Esophagus mucosa (tissue), 1 donor: ENCODE measurements at places on chromosomes 2 and 18.

DNA sequence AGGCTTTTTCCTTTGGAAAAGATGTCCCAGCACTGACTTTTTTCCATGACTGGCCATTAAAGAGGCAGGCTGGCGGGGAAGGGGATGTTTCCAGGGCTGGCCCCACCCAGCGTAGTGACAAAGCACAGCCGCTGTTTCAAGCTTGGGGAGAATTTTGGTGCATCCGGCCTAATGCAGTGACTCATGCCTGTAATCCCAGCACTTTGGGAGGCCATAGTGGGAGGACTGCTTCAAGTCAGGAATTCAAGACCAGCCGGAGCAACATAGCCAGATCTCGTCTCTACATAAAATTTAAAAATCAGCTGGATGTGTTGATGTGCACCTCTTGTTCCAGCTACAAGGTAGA is 78.0 kb upstream of the SH3BP4 start:
- ATAC-seq, result no peak

- ATAC-seq, result no peak
Measured at GRCh38 chr2:109377976-109378375, 235.8 kb downstream of the SEPTIN10 start.

GRCh38 chr2:231128541-231128940 is 3.7 kb upstream of the HTR2B start:
- no peak for ATAC-seq

DNA sequence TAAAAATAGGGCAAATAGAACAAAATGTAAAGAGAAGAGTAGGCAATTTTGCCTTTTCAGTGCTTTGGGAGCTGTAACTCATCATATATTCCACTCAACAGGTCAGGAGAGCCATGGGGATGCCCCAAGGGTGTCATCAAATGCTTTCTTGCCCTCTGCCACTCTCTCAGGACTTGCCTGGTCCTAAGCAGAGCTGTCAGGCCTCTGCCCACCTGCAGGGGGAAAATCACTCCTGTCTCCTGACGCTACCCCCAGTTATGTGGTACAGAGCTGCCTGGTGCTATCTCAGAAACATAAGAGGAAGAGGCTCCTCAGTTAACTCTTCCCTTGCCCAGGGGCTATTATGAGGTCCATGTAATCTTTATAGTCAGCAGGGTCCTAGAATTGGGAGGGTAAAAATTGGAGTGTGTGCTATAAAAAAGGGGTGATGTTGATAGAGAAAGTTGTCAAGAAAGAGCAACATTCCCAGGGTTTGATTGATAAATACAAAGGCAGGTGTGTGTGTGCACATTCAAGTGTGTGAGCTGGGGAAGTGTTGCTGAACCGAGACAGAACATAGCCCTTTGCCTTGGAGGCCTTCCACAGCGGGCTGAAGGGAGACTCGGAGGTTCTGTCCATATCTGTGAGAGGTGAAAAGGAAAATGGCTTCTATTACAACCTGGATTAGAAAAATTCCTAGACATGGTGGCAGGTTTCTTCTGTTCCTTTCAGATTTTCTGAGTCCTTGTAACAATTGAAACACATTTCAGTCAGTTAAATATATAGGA is 25.4 kb downstream of the PTPRM start:
- no peak for ATAC-seq

DNA sequence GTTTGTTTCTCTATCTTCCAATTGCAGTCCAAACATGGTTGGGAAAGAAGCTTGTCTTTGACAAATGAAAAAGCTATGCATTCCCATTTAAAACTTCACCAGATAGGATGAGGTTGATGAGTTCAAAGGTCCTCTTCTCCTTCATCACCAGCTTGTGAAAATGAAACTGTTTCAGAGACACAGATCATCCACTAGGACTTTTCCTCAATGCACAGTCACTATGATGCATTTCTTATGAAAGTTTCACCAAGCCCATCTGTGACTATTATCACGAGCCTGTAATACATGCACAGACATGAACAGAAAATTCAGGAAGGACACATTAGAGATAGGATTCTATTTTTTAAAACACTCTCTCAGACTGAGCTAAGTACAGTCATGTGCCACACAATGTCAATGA is 644.4 kb downstream of the PLCL1 start:
- ATAC-seq, result no peak

GRCh38 chr18:74551936-74552555 is 17.7 kb downstream of the CNDP1 start:
- ATAC-seq, result peak; percentile 94

GRCh38 chr2:179612108-179612507 is 249.3 kb downstream of the ZNF385B start:
- ATAC-seq, result no peak

DNA sequence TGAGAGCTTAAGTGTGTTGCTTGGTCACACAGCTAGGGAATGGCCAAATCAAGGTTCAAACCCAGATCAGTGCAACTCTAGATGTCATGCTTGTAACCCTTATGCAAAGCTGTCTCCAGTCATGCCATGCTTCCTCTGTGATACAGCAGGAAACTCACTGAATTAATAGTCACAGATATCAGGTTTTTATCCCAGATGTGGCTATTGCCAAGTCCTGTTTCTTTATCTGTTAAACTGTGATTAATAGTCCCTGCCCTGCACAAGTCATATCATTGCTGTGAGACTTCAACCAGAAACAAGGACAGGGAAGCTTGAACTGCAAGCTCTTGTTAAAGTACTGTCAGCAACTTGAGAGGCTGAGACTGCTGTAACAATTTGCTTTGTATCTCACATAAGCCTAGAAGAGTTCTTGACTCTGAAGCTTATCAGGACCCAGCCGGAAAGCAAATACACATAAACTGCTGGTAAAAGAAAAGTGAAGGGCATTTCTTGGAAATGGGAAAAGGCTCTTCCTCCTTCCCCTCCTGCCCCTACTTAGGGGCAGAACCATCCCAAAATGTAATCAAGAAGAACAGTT is 609.0 kb downstream of the DCC start:
- ATAC-seq, result no peak

GRCh38 chr2:205998583-205998982 is 87.4 kb downstream of the INO80D start:
- no peak for ATAC-seq

- no peak for ATAC-seq
Measured at GRCh38 chr2:28469304-28469703, 26.6 kb upstream of the PLB1 start.

GRCh38 chr2:176147210-176147799 is 4.0 kb upstream of the HOXD4 start:
- ATAC-seq, result no peak

DNA sequence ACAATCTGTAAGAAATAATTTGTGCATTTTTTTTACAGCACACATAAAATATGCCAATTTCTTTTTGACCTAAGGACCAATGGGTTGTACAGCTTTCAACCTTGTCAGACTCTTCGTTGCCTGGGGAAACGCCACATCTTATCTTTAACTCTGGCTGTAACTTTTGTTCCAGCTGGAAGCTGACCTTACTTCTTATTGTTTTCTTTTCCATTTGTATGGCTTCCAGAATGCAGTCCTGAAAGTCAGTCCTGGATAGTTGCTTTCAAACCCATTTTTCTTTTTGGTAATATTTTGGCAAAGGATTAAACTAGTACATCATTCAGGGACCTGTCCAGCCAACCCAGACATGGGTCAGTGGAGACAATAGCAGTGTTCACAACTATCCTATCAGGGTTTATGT is 686.5 kb upstream of the CDH2 start:
- no peak for ATAC-seq

DNA sequence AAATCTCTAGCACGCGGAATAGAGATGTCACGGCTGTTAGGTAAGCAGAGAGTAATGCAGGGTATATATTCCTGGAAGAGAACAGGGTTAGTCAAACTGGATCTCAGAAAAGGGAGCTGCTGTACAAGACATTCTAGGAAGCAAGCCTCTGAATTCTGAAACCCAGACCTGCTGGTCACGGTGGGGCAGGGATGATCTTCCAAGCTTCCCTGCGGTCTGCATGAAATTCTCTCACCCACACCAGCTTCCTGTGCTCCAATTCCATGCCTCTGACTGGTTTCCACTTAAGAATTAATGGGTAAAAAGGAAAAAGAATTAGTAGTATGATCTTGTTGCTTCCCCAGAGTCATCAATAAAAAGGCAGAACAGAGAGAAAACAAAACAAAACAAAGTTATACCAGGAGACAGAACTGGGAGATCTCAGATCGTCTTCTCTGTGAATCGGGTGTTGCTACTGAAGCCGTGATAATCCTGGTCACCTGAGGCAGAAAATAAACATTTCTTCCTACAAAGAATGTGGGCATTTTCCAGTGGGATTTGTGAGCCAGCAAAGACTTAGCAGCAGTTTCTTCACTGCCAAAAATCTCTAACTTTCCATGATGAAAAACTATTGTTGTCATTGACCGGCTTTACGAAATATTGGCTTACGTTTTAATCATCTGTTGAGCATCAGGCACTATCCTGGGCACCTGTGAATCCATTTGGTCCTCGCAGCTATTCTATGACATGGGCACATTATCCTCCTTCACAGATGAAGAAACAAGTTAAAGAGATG is 5.3 kb upstream of the CYP27C1 start:
- ATAC-seq, result no peak

DNA sequence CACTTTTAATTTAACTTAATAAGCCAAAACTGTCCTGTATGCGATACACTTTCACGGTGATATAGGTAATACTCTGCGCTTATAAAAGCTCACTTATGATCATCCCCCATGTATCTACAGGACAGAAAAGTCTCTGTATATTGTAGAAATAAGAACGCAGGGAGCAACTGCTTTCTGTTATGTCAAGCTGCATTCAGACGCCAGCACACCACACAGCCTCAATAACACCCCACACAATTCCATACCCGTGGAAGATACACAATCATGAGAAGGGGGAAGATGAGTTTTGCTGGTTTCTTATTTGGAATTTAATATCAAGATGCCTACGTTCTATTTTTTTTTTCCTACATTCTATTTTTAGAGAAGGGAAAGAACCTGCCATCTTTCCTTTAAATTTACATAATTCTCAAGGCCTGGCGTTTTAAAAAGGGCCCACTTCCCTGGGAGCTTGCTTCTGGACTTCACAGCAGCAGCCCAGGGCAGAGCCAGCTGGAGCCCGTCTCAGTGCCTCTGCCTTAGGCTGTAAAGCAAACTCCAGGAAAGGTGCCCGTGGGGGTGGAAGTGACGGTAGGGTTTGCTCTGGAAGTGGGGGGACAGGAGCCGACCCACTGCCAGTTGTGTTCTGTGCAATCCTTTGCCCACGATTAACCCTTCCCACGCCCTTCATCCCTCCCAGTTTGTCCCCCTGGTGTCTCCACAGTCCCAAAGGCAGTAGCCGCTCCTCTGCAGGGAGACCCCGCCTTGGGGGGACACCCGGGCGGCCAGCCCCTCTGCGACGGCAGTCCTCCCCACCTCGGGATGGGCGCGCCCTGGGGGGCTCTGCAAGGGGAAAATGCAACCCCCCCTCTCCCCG is 5.3 kb downstream of the PTGR3 start:
- no peak for ATAC-seq

DNA sequence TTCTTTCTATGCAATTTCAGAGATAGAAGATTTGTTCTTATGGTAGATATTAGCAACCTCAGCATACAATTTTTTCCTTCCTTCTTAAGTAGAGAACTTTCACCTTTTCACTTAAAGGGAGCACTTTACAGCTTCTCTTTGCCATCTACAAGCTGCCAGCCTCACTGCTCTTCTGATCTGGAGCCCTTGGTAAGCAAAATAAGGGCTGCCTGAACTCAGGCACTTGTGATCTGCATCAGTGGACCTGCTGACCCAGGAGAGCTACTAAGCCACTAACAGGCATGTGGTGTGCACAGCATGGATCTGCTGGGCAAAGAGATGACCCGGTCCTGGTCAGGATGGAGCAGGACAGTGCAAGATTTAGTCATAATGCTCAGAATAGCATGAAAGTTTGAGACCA is 80.8 kb upstream of the SNTG2 start:
- ATAC-seq, result no peak

GRCh38 chr2:121596221-121597080 is 52.8 kb downstream of the CLASP1 start:
- ATAC-seq, result peak; percentile 74

DNA sequence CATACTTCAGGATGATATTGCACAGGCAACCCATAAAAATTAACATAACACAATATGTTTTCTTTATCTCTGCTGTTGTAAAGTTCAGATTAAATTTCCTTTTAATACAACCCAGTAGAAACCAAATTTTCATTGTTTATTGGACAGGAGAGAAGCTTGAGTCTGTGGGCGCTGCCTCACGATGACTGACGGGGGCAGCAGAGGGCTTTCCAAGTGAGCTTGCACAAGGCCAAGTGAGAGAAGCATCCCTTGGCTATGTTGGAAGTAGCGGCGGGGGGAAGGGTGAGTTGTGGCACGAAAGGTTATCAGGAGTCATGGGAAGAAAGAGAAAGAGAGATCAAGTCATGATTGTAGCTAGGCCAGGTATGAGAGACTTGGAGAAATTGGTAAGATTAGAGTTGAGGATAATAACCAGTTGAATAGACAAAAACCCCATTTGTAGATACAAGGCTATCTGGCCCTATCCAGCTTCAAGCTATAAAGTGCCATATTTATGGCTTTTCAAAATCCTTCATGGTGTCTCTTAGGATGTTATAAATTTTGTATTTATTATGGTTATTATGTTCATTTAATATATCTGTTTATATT is 413.7 kb upstream of the FAM98A start:
- peak; percentile 43 for ATAC-seq

- no peak for ATAC-seq
Measured at GRCh38 chr18:10839421-10839820, 309.9 kb downstream of the PIEZO2 start.

GRCh38 chr18:28961669-28962228 is 784.8 kb upstream of the CDH2 start:
- ATAC-seq, result no peak

GRCh38 chr2:147485210-147485851 is 359.5 kb upstream of the ACVR2A start:
- no peak for ATAC-seq
